Muscle of leg (tissue), 16 donors: ENCODE measurements at places on chromosomes 11 and 22.

- H3K4me3 ChIP-seq = peak within 1 kb of the TSS; percentile 43
- H3K36me3 ChIP-seq = no peaks in the 10 kb centered on the region
- H3K27me3 ChIP-seq = no peaks in the 10 kb centered on the region
- H3K4me1 ChIP-seq = peaks cover 13% of the 10 kb centered on the region
- H3K27ac ChIP-seq = peak within 1 kb of the TSS; percentile 86
Observed at GRCh38 chr11:19201737-19202605, at the start of gene CSRP3. Gene CSRP3 (minus strand): TSS chr11:19201983. CDS start chr11:19192448, 9,535 bp downstream.

GRCh38 chr22:29912605-29913398, 29.8 kb downstream of the MTMR3 start:
- H3K4me1 ChIP-seq = peaks cover 12% of the 10 kb centered on the region
- H3K4me3 ChIP-seq = no peak overlapping the region
- H3K36me3 ChIP-seq = no peaks in the 10 kb centered on the region
- DNase-seq = peak; percentile 97
- H3K27ac ChIP-seq = no peak overlapping the region

- no peak for DNase-seq
- no peaks in the 10 kb centered on the region for H3K36me3 ChIP-seq
- H3K27ac ChIP-seq = no peak overlapping the region
Observed at GRCh38 chr11:128555606-128556005, 31.8 kb downstream of the ETS1 start.

- H3K36me3 ChIP-seq = no peaks in the 10 kb centered on the region
- H3K27me3 ChIP-seq = no peaks in the 10 kb centered on the region
- no peak overlapping the region for H3K27ac ChIP-seq
- no peak overlapping the region for H3K4me3 ChIP-seq
- H3K4me1 ChIP-seq = peaks cover 9% of the 10 kb centered on the region
Observed at GRCh38 chr11:69217276-69218105, 61.8 kb downstream of the SMIM38 start.

DNA sequence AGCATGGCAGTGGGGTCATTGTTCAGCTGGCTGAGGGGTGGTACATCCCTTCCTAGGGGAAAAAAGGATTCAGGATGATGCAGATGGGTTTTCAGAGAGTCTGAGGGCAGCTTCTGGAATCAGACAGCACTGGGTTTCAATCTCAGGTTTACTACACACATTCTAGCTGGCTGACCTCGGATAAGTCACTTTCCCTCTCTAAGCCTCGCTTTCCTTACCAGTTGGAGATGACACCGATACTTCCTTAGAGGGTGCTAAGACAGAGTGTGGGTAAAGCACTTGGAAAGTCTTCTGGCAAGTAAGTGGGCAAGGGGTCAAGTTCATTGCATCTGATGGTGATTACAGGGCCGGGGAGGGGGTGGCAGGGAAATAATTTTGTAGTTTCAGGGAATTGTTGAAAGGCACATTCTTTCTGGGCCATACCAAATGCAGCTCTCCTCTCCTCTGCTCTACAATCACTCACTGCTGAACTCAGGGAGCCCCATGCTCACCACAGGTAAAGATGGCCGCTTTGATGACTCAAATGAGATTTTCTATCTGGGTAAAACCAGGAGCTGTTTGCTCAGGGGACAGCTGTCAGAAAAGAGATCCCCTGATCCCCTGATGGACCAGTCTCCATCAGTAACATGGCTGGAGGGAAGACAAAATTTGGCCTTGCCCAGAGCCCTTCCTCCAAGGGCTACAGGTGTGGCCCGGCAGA, 6.5 kb upstream of the MIAT start:
- no peak overlapping the region for H3K4me3 ChIP-seq
- H3K36me3 ChIP-seq = no peaks in the 10 kb centered on the region
- peaks cover 4% of the 10 kb centered on the region for H3K4me1 ChIP-seq

GRCh38 chr11:47183031-47183856, 3.0 kb downstream of the PACSIN3 start:
- H3K4me1 ChIP-seq = peaks cover 65% of the 10 kb centered on the region
- peaks cover 22% of the 10 kb centered on the region for H3K27me3 ChIP-seq
- DNase-seq = peak; percentile 78
- H3K36me3 ChIP-seq = peaks cover 40% of the 10 kb centered on the region

DNA sequence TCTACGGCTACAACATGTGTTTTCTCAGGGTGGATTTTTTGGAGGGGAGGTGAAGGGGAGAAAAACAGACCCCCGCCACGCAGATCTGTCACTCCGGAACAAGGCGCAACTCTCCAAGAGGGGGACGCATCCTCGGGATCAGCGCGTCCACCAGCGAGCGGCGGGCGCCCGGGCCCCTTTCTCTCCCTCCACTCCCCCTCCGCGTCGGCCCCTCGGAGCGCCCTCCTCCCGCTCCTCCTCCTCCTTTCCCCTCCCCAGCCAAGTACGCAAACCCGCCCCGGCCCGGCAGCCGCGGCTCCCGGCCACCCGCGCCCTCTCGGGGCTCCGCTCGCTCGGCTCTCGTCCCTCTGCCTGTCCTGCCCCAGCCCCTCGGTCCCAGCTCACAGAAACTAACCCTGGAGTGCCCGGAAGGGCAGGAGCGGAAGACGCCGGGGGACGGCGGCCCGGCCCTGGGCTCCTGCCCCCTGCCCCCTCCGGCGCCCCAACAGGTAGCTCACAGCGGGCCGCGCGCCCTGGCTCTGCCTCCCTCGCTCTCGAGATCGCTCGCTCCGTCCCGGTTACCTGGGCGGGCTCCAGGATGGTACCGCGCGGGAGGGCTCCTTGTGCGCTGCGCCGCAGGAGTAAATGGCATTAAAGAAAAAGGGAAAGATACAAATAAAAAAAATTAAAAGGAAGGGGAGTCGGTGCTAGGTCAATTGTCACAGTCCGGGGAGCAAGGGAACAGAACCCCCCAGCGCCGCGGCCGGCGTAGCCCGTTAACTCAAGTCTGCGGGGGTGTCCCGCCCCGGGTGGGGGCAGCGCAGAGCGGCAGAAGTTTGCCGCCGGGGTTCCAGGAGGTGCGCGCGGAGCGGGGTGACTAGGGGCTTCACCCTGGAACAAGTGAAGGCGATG, 131.4 kb upstream of the C11orf58 start:
- H3K4me3 ChIP-seq = peak overlapping the region; percentile 83
- peak overlapping the region; percentile 97 for H3K27ac ChIP-seq

DNA sequence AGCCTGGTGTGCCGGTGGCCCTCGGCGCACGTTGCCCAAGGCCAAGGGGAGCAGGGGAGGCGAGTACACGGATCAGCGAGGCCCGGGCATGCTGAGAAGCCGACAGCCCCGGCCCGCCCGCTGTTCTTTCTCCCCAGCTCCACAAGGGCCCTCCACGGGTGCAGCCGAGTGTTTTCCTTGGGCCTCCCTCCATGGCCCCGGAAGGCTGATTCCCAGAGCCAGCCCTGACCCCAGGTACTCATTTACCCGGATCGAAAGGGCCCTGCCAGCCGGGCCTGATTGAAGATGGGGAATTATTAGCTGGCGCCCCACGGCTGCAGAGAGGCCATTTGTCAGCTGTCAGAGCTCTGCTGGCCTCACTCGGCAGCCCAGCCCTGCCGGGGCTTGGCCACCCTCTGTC, 53.1 kb downstream of the WNT7B start:
- peaks cover 4% of the 10 kb centered on the region for H3K4me1 ChIP-seq
- peaks cover 6% of the 10 kb centered on the region for H3K27me3 ChIP-seq
- no peak for DNase-seq
- H3K36me3 ChIP-seq = no peaks in the 10 kb centered on the region
- no peak overlapping the region for H3K27ac ChIP-seq

- no peaks in the 10 kb centered on the region for H3K36me3 ChIP-seq
- no peaks in the 10 kb centered on the region for H3K27me3 ChIP-seq
- no peak overlapping the region for H3K27ac ChIP-seq
- peak; percentile 30 for DNase-seq
Observed at GRCh38 chr11:20873054-20873453, 203.7 kb downstream of the NELL1 start.

DNA sequence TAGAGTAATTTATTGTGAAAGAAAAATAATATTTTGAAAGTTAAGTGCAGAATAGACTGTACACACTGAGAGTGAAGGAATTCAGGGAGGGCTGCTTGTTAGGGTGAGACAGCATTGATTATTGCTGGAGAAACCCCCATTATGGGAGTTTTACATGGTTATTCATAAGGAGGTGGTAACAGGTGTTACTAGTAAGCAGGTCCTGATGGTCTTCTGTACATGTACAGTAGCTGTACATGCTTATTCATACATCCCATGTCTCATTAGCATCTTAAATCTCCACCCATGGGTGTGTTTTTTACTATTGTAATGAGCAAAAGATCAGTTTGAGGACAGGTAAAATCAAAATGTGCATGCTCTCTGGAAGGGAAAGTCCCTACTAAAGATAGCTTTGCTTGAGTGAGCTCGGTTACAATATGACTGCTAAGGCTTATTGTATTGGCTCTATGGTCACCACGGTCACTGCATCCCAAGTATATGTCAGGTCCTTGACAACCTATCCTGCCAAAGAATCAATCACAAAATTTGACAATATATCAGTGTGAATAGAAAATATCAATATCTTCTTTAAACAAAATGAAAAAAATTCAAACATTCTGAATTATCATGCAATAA, 6.2 kb downstream of the KDM4F start:
- no peak overlapping the region for H3K27ac ChIP-seq
- peaks cover 5% of the 10 kb centered on the region for H3K27me3 ChIP-seq
- no peaks in the 10 kb centered on the region for H3K36me3 ChIP-seq
- DNase-seq = no peak
- H3K4me3 ChIP-seq = no peak overlapping the region

DNA sequence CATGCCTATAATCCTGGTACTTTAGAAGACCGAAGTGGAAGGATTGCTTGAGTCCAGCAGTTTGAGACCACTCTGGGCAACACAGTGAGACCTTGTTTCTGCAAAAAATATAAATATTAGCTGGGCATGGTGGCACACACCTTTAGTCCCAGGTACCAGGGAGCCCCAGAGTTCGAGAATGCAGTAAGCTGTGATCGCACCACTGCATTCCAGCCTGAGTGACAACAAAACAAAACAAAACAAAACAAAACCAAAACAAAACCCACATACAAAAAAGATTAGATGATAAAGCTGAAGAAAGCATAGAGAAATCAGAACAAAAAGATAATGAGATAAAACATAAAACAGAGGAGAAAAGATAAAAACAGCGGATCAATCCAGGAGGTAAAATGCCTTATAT, 62.1 kb downstream of the TCF20 start:
- peaks cover 37% of the 10 kb centered on the region for H3K36me3 ChIP-seq
- no peak overlapping the region for H3K4me3 ChIP-seq
- H3K27ac ChIP-seq = no peak overlapping the region

DNA sequence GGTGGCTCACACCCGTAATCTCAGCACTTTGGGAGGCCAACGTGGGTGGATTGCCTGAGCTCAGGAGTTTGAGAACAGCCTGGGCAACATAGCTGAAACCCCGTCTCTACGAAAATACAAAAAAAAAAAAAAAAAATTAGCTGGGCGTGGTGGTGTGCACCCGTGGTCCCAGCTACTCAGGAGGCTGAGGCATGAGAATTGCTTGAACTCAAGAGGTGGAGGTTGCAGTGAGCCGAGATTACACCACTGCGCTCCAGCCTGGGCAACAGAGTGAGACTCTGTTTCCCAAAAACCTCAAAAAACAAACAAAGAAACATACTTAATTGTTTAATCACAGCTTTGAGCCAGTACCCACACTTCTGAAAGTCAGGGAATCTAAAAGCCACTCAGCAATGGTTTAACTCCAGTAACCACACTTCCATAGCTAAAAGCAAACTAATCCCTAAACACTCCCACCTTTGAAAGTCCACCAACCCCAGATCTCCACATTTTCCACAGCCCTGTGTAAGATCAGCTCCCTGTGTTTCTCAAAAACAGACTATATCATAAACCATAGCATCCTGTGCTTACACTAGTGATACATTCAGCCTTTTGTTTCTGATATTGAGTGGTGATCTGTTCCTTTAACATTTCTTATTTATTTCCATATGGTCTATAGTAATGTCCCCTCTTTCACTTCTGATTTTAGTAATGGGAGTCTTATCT, 4.9 kb upstream of the OR2AT4 start:
- H3K27ac ChIP-seq = no peak overlapping the region
- no peak overlapping the region for H3K4me3 ChIP-seq

- DNase-seq = peak; percentile 92
- peaks cover 8% of the 10 kb centered on the region for H3K36me3 ChIP-seq
- H3K27me3 ChIP-seq = no peaks in the 10 kb centered on the region
- peaks cover 6% of the 10 kb centered on the region for H3K4me1 ChIP-seq
- peak overlapping the region; percentile 68 for H3K27ac ChIP-seq
- no peak overlapping the region for H3K4me3 ChIP-seq
Observed at GRCh38 chr11:9802291-9802861, 138.5 kb downstream of the SWAP70 start.

DNA sequence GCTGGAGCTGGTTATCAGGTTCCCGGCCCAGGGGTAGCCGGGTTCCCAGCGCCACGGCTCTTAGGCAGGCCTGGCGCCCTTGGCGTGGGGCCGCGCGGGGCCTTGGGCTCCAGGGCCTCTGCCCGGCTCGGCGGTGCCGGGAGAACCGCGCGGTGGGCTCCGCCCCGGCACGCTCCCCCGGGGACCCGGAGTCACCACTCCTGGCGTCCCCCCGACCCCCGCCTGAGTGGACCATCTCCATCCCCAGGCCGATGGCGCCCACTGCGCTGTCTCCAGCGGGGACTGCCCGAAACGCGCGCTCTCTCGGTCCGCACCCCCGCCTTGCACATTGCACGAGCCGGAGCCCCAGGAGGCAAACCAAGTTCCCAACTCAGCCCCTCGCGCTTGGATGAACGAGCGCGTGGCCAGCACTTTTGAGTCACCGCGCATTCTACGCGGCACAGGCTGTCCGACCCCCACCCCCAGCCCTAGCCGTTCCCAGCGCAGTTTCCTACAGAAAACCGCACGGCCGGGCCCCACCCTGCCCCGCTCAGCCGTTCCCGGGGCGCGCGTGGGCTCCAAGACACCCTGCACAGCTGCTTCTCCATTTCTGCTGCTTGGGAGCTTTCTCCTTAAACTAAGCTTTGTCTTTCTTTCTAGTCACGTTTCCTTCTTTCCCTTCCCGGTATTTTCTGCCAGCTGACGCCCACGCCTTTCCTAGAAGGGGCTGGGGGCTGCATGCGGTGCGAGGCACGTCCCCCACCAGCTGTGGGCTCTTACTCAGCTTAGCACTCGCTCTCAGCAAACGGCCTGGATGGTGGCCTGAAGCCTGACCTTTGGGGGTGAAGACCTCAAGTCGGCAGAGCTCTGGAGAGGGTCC, 650 bp upstream of the CHID1 start:
- H3K4me1 ChIP-seq = peaks cover 19% of the 10 kb centered on the region
- H3K36me3 ChIP-seq = peaks cover 8% of the 10 kb centered on the region
- H3K27ac ChIP-seq = peak overlapping the region; percentile 79
- no peaks in the 10 kb centered on the region for H3K27me3 ChIP-seq
- peak; percentile 70 for DNase-seq
- peak overlapping the region; percentile 60 for H3K4me3 ChIP-seq

GRCh38 chr11:67119585-67120391, 725 bp downstream of the KDM2A start:
- peak; percentile 52 for DNase-seq
- H3K27me3 ChIP-seq = no peaks in the 10 kb centered on the region
- H3K4me3 ChIP-seq = peak overlapping the region; percentile 96
- H3K27ac ChIP-seq = peak overlapping the region; percentile 97
- H3K4me1 ChIP-seq = peaks cover 9% of the 10 kb centered on the region

- no peaks in the 10 kb centered on the region for H3K27me3 ChIP-seq
- H3K36me3 ChIP-seq = no peaks in the 10 kb centered on the region
- H3K4me3 ChIP-seq = no peak overlapping the region
- DNase-seq = peak; percentile 43
Observed at GRCh38 chr11:111019871-111020670, 225.5 kb upstream of the POU2AF2 start.
